ENCODE measurements at places on chromosomes 1 and 21.

DNA sequence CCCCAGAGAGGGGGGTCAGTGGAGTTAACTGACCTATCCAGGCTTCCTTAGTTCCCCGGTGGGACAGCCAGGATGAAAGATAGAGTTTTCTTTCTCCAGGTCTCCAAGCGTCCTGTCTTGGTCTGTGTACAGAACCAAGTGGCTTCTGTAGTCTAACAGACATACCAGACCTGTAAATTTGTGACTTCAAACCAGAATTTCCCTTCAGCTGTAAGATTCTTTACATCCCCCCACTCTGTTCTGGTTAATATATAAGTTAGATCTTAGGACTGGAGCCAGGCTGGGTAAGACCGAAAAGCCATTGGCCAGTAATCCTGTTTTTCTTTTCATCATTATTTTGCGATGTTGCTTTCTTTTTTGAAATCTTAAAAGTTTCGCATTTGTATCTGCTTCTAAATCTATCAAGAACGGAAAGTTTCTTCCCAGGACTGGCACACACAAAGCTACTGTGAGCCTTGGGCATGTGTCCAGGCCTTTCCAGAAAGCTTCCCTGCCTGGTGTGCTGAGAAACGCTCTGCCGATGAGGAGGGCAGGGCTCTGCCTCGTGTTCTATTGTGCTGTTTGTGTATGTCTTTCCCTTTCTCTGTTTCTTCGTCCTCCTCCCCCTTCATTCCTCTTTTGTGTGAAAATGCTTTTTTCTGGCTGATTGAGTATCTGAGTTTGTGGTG, 72.3 kb downstream of the RGL1 start:
- DNase-seq, result peak; percentile 87
- H3K27ac ChIP-seq, result no peak overlapping the region
- no peaks in the 10 kb centered on the region for H3K36me3 ChIP-seq
- no peaks in the 10 kb centered on the region for H3K27me3 ChIP-seq
- no peak overlapping the region for H3K4me3 ChIP-seq
- peaks cover 44% of the 10 kb centered on the region for H3K4me1 ChIP-seq

DNA sequence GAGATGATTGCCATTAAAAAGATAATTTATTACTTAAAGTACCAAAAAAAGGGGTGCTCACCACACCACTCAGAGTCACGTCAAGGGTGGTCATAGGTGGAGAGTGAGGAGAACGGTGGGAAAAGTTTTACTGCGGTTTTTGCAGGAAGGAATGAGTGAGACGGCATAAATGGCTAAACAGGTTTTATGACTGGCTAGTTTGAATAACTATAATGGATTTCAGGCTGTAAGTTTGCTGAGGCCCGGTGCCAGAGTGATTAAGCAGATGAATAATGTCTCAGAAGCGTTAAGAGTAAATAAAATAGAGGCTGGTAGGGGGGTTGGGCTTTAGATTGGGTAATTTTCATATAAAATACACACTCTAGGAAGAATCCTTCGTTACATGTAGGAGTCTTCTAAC, 1337.8 kb downstream of the AMY1C start:
- H3K4me1 ChIP-seq, result no peaks in the 10 kb centered on the region
- H3K4me3 ChIP-seq, result no peak overlapping the region
- DNase-seq, result no peak
- H3K27ac ChIP-seq, result no peak overlapping the region

DNA sequence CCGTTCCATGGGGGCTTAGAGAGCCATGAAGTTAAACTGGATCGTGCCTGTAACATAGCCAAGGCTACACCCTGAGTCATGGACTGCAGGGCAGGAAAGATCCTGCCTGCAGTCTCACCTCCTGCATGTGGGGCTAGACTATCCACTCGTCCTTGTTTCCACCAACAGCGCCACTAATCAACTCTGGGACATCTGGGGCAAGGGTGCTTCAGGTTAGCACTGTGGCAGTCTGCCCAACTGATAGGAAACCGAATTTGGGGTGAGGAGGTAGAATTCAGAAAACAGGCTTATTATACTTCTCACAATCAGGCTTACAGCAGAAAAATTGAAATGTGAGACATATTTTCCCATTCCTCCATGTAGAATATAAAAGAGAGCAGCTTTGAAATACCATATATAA, 85.2 kb upstream of the ADAM30 start:
- H3K36me3 ChIP-seq, result no peaks in the 10 kb centered on the region
- no peak for DNase-seq
- no peaks in the 10 kb centered on the region for H3K27me3 ChIP-seq
- peaks cover 21% of the 10 kb centered on the region for H3K4me1 ChIP-seq

DNA sequence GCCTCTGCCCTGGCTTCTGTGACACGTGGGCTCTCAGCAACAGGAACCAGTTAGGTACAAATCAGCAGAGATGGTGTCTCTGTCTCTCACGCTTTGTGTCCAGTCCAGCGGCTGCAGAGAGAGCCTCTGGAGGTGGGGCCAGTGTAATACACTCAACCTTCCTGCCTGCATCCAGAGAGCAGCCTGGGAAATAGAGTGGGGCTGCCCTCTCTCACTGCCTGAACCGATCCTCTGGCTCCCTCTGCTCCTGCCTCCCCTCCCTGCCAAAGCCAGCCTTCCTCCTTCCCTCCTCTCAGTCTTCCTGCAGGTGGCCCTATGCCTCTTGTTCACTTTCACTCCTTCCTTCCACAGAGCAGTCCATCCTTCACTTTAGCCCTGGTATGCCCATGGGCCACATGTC, at the start of gene ZNF648:
Gene ZNF648 (minus strand): TSS at position 119 of the 400 bp plus-strand sequence. CDS start 3,702 bp downstream, outside the sequence.
- no peak within 1 kb of the TSS for H3K4me3 ChIP-seq
- H3K27ac ChIP-seq, result no peak within 1 kb of the TSS
- H3K27me3 ChIP-seq, result no peaks in the 10 kb centered on the region
- no peaks in the 10 kb centered on the region for H3K36me3 ChIP-seq
- no peak for DNase-seq

All from thyroid gland (tissue), 4 donors.